Left kidney (tissue), 8 donors: ENCODE measurements at places on chromosomes 7 and 10. TPM values are rescaled to one million over a fixed set of nuclear protein-coding genes. Genes with fewer than 3 reads are reported as not detected.
A peak's percentile ranks its signal among the peaks of the same experiment; 100 is the strongest.

GRCh38 chr7:5492636-5493020 is 69.0 kb upstream of the TNRC18 start:
- DNase-seq: no peak

GRCh38 chr7:77498659-77499379 is 38.3 kb upstream of the PTPN12 start:
- DNase-seq: no peak

DNA sequence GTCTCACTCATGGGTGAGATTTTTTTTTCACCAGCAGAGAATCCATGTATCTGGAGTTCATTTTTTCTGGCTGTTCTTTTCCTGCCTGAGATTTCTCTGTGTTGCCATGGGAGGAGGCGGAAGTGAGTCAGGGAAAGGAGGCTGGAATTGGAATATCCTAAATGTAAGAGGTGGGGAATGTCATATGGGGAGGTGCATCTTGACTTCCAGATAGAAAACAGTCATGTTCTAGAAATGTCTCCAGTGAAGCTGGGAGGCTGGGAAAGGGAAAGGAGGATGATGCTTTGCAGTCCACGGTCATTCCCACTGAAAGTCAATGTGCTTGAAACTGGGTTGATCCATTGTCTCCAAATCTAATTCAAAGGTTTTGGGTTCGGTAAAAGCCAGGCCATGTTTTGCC is 39.7 kb upstream of the HPS1 start:
- DNase-seq: no peak

GRCh38 chr7:101201695-101202602 is 1.1 kb upstream of the MOGAT3 start:
- no peak for DNase-seq

DNA sequence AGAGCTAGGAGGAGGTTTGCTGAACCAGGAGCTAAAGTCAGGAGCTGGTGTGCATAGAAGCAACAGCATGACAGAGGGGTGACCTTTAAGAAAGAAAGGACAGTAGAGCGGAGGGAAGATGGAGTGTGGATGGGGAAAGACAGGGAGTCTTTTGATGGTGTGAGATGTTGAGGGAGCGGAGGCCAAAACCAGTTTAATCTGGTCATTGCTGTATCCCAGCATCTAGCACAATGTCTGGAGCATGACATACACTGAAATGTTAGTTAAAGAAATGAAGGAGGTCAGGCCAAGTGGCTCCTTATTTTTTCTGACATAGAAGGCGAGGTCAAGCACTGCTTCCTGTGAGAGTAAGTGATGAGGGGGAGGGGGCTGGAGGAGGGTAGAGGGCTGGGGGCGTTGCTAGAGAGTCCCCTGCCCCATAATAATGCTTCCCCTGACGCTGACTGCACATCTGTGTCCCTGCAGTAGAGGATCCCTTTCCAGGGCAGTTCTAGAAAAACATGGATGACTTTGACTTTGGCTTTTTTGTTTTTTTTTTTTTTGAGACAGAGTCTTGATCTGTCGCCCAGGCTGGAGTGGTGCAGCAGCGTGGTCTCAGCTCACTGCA is 70.2 kb downstream of the ZNF467 start:
- DNase-seq: no peak

- DNase-seq: no peak
These were observed 574.5 kb downstream of the TYW1 start for GRCh38 chr7:67571026-67571545.

- peak; percentile 53 for DNase-seq
These were observed 109.4 kb downstream of the ABLIM1 start for GRCh38 chr10:114548662-114549061.

- no peak for DNase-seq
These were observed 27.9 kb upstream of the LOXL4 start for GRCh38 chr10:98295907-98296306.

DNA sequence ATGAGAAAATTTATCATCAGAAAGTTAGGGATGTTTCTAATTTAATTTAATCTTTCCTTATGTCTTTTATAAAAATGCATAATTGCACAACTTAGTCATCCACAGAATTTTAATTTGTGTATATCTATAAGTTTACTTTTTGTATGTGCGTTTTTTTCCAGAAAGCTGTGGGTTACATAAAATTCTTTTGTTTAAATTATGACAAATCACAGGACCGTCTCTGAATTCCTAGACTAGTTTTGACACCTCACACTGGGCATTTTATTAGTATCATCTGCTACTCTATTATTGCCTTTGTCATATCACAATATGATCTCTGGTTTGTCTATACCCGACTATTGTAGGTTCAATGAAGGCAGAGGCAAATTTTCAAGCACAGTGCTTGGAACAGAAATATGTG is 482.4 kb upstream of the SEMA3D start:
- no peak for DNase-seq

DNA sequence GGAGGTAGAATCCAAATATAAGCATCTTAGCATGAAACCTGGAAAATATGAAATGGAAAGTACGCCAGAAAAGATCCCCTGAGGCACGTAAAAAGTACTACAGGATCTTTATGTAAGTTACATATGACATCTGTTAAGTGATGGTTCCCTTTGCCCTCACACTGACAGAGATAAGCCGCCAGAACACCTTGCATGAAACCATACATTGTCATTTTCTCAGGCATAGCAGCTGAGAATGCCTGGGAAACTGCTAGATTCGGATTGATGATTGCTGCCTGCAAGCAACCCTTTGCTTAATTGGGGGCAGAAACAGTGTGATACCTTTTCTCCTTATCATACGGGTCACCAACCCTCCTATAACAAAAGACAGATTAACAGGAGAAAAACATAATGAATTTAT is 826.6 kb upstream of the LRRN3 start:
- no peak for DNase-seq

DNA sequence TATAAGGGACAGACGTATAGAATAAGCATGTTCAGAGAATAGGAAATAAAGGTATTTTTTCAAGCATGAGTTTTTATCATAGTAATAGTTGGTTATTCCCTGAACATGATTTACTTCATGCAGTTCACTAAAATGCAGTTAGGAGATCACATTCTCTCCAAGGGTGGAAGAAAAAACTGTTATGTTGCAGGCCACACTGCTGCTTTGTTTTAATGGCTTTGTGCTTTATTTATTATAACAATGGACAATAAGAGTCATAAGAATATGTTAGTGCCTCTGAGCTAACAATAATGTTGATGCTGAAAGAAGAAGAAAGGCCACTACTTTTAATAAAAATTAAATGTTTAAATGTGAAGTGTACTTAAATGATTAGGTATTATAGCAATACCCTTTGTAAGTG is 78.5 kb upstream of the GATAD1 start:
- no peak for DNase-seq

Gene NODAL
- polyA plus RNA-seq: 0.67 TPM

Gene PLCE1
- 43.0 TPM for polyA plus RNA-seq

Gene MOGAT3
- 0.90 TPM for polyA plus RNA-seq

Gene OTUD1
- 23.8 TPM for polyA plus RNA-seq

Gene MCMBP
- 66.4 TPM for polyA plus RNA-seq

Gene VWA2
- 2.3 TPM for polyA plus RNA-seq

Gene ZNF804B
- polyA plus RNA-seq: 0.42 TPM

Gene TMEM209
- polyA plus RNA-seq: 32.2 TPM

Gene KRIT1
- polyA plus RNA-seq: 57.8 TPM
